ENCODE measurements at places on chromosomes 5 and 9.

GRCh38 chr5:179275941-179276837, 69.1 kb downstream of the ADAMTS2 start:
- peak; percentile 95 for DNase-seq

DNA sequence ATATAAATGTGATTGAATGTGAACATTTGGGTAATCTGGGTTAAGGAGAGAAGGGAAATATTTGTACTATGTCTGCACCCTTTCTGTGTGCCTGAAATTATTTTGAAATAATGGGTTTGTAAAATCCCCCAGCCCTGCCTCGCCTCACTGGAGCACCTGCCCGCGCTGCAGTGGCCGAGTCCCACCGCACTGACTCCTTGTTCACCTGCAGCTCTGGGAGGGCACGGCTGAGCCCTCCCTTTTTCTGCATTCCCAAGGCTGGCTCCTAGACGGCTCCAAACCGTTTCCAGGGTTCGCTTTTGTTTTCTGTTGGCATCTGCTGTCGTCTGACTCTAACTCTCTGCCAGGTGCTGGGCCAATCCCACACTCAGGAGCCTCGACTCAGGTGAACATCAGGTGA, 17.6 kb upstream of the PPP1R26 start:
- no peak for DNase-seq

DNA sequence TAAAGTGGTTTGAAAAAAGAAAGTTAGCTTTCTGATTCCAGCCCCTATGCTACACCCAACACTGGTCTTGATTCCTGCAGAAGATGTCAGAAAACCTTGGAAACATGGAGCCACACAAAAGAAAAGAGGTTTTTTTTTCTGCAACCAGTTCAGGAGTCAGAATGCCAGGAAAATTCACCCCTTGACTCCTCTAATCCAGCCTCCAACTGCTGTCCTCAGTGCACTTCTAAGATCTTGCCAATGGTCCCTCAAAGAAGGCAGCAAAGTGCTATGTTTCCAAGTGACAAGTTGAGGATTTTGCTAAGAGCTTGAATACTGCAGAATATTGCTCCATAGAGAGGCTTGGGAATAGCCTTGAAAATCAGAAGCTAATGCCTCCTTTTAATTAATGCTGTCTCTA, 110.2 kb downstream of the TRIM32 start:
- DNase-seq, result no peak

DNA sequence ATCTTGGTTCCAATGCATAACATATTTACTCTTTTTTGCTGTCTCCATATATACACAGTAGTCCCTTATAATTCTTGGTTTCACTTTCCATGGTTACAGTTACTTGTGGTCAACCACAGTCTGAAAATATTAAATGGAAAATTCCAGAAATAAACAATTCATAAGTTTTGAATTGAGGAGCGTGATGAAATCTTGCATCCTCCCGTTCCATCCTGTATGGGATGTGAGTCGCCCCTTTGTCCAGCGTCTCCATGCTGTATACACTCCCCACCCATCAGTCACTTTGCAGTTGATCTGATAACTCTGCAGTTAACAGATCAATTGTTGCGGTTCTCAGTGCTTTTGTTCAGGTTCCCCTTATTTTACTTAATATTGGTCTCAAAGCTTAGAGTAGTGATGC, 11.5 kb upstream of the FAF2 start:
- peak; percentile 81 for DNase-seq

DNA sequence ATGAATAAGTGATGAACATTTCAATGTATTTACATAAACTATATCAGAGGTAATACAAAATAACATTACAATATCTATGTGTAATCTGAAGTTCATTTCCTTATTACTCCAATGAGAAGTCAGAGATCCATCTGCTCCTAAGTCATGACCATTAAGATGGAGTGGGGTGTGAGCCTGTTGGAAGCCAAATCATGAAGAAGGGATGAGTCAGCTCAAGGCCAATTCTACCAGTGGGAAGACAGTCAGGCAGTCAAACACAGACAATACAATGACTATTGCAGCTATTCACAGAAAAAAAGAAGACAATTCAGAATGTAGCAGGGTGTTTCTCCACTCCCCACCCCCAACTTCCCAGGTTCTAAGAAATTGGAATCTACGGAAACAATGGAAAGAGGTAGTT, 155.0 kb downstream of the NFIB start:
- peak; percentile 29 for DNase-seq

- DNase-seq, result no peak
Measured at GRCh38 chr5:77029376-77029885, 773 bp upstream of the AGGF1 start.

GRCh38 chr5:14464671-14465070, 116.9 kb upstream of the OTULINL start:
- no peak for DNase-seq

- no peak for DNase-seq
Measured at GRCh38 chr9:108074900-108075299, 585.3 kb upstream of the KLF4 start.

DNA sequence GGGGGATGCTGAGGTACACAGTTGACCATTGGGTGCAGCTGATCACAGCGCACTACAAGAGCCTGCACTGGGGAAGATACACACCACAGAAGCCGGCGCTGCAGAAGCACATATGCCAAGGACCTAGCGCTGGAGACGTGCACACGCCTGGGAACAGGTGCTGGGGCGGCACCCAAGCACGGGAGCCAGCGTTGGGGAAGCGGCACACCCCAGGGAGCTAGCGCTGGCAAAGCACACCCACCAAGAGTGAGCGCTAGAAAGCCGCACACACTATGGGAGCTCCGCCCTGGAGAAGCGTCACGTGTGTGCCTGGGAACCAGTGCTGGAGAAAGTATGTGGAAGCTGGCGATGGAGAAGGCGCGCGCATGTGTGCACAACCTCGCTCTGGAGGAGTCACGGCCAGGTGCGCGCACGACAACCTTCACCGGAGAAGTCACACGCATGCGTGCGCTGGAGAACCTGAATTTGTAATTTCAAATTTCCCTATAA, 4.5 kb downstream of the FANCC start:
- DNase-seq, result no peak

GRCh38 chr5:152532714-152533113, 127.6 kb upstream of the NMUR2 start:
- DNase-seq, result peak; percentile 35

GRCh38 chr9:105345626-105346025, 101.2 kb downstream of the SLC44A1 start:
- DNase-seq, result no peak

DNA sequence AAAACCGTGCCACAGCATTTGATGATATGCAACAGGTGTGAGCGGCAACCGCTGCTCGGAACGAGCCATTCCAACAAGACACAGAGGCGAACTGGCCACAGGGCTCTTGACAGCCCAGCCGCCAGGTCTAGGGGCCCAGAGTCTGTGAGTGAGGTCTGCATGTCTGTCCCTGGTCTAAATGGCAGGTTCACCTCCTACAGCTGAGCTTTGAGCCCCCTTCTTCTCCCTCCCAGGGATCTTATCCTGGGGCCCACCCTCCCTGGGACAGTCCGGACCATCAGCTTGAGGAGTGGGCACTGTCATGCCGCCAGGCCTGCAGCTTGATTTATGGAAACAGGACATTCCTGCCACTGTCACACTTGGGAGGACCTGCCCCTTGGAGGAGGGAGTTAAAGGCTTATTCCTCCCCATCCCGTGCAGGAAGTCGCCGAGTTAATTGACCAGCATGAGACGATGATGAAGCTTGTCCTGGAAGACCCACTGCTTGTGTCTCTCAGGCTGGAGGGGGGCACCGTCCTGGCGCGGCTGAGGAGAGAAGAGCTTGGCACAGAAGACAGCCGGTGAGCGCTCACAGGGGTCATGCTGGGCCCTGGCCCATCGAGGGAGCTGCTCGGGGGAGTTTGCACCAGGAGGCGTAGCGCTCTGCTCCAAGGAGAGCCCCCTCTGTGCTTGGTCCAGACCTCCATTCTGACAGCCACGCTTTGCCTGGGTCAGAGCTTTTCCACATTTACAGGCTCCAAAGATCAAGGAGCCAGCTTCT, 35.5 kb upstream of the LRRC14B start:
- DNase-seq, result no peak

DNA sequence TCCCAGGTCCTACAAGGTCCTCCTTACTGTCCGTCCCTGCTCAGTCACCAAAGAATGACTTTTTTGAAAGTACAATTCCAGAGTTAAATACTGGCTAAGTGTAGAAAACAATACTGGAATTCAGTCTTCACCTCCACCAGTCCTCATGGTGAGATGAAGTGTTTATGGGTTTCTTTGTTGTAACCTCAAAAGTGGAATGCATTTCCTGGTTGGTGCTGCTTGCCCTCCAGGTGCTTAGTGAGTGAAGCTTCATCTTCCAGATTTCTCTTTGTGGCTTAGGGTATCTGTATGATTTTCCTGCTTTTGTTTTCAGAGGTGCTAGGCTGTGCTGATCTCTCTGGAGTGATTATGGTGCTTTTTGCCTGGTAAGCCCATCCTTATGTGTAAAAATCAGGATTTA, 49.4 kb upstream of the DHFR start:
- no peak for DNase-seq

- no peak for DNase-seq
Measured at GRCh38 chr5:168413062-168413461, 73.2 kb upstream of the RARS1 start.

DNA sequence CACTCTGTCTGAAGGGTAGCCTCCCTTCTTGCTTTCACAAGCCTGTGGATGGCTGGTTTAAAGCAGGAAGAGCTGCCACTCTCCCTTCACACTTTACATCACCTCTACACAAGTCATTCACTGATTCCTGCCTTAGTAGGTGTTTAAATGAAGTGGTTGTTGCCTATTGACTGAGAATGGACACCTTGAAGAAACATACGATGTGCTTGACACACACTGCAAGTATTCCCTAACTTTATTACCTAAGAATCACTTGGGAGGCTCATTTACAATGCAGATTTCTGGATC, 230.5 kb downstream of the PIK3R1 start:
- no peak for DNase-seq

DNA sequence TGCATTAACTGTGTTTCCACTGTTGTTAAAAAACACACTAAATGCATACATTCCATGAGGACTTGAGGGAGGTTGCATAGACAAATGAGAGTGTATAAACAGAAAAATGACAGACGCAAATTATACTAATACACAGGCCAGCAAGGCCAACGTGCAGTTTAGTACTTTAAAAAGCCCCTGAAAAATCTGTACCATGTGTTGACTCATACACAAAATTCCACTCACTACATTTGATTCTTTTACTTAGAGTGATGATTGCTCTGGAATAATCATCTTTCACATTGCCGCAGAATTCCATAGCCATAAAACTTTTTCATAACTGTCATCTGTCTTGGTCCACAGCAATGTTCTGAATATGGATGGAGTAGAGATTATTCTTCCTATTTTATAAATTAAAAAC, 215.7 kb downstream of the FAM114A2 start:
- DNase-seq, result no peak

- DNase-seq, result no peak
Measured at GRCh38 chr5:176695073-176695472, 47.8 kb downstream of the TSPAN17 start.

GRCh38 chr5:74063821-74064220, 437.8 kb downstream of the ARHGEF28 start:
- DNase-seq, result peak; percentile 79

DNA sequence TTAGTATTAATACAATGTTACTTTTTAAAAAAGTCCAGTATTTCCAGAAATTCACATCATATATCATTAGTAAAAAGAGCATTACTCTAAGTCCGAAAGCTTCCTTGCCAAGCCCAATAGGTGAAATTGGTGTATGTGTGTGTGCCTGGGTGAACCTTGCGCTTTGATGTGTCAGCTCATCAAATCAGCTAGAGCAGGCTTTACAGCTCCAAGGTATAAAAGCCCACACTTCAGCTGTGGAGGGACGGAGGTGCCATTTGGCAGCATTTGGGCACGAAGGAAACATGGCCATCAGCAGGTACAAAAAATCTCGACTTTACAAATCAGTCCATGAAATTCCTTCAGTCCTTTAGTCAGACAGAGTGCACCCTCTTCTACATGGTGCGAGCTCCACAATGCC, 76.5 kb upstream of the IL7R start:
- DNase-seq, result no peak

DNA sequence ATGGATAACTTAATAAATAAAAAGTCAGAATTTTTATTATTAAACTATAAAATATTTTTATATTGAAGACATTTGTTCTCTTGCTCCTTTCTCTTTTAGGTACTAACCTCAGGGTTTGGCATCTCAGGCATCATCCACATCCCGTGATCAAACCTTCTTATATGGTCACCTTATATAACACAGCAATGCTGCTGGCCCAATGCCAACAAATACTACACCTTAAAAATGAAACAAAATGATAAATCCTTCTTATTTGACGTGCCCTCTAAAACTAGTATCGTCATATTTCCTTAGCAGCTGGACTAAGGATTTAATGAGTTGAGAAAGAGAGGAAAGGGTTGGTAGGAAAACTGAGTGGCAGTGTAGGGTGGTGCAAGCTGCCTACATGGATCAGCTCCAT, 56.6 kb downstream of the NDUFAF2 start:
- no peak for DNase-seq

DNA sequence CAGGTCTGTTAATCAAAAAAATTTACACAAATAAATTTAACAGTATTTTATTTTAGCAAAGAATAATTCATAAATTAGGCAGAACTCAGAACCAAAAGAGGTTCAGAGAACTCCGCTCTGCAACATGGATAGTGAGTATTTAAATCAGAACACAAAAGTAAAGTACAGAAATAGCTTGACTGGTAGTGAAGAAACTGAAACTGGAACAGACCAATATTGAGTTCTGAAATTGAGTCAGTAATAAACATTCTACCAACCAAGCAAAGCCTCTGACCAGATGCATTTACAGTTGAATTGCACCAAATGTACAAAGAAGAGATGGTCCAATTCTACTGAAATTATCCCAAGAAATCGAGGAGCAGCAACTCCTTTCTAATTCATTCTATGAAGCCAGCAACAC, 1542.8 kb downstream of the EFNA5 start:
- DNase-seq, result no peak

- DNase-seq, result peak; percentile 99
Measured at GRCh38 chr5:150517272-150518152, 9.6 kb downstream of the NDST1 start.

- DNase-seq, result no peak
Measured at GRCh38 chr9:81445331-81445921, 243.9 kb downstream of the TLE1 start.

DNA sequence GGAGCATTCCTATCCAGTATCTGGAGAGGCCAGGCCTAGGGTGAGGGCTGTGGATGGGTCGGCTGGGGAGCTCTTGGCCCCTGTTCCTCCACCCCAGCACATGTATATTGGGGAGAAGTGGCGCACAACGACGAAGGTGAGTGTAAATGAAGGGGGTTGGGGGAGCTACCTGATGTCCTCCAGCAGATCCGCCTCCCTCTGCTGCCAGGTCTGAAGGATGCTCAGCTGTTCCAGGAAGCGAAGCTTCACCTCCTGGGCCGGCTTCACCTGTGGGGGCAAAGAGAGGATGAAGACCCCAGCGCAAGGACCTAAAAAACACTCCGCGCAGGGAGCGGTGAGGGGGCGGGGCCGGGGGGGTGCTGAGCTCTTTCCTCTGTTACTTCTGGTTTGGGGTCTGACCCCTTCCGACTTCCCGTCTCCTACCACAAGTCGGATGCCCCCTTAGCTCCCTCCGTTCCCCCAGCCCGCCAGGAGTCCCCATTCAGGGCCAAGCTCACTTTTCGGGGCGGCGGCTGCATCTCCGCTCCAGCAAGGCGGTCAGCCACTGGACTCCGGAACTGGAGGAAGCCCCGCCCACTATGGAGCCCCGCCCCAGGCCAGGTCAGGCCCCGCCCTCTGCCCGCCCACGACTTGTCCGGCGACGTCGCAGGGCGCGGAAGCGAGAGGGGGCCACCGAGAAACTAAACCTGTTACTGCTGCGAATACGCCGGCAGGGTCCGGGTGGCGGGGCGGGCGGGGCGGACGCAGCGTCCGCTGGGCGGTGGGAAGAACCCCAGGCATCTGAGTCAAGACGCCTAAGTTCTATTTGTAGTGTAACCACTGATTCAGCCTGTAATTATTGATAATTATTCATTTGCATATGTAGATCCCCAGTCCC, at the start of gene FCHSD1:
Gene FCHSD1, minus strand, starts transcription at position 568 of the 877 bp plus-strand sequence. Its CDS starts 50 bp downstream, at position 518.
- DNase-seq, result no peak

Data from HS-5 (cell line).